ENCODE measurements at places on chromosomes 13 and 19.

DNA sequence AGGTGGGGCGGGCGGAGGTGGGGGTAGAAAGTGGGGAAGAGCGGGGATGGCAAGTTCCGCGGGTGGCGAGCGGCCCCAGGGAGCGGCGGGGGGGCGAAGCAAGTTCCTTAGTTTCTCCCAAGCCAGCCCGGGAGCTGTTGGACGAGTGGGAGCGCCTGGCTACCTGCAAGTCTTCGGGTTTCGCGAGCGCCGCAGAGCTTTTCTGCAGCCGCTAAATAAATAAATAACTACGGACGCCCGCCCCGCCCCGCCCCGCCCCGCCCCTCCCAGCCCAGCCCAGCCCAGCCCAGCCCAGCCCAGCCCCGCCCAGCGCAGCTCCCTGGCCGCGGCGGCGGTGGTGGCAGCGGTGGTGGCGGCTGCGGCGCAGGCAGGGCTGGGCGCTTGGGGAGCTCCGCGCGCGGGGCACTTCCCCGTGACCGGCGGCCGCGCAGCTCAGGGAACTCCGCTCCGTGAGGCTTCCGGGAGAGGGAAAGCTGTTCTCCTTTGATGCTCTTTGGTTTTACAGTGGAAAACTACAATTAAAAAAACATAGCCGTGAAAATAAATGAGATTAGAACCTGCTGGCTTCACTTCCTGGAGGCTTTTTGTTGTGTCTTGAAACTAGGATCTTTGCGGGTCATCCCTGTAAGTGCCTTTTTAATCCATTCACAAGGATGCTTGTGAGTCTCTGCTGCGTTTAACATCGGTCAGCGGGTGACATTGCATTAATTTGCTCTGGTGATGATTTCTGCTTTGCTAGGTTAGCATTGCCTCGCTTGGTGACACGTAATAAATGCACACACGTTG is at the start of gene UBE2L5:
UBE2L5 (plus strand) TSS at position 440 of the 786 bp plus-strand sequence. CDS start 5,498 bp downstream, outside the sequence.
- no peak for DNase-seq

DNA sequence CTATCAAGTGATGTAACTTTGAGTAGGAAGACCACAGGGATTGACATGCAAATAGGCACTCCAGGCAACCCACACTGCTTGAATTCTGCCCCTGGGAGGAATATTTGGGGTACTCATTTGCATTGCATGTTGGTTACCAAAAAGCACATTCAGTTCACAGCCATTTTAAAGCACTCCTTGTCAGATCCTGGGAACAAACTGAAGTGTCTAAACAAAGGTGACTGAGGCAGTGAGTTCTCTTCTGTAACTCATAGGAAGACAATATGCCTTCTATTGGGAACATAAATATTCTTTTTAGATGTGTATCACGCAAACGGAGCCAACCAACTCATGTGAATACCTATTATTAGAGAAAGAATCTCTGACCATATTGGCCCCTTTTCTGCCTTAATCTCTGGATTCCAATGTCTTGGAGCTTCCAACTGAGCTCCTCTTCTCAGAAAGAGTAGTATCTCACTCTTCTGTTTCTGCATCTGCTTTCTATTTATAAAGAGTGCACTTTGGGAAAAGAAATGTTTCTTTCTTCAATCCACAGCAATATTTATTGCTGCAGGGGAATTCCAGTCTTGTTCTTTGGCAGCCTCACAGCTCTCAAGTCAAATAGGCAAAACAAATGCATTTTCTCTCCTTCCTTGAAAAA is 125.7 kb upstream of the NBEA start:
- no peak for DNase-seq

GRCh38 chr19:49738268-49738667 is 24.8 kb downstream of the TSKS start:
- no peak for DNase-seq

DNA sequence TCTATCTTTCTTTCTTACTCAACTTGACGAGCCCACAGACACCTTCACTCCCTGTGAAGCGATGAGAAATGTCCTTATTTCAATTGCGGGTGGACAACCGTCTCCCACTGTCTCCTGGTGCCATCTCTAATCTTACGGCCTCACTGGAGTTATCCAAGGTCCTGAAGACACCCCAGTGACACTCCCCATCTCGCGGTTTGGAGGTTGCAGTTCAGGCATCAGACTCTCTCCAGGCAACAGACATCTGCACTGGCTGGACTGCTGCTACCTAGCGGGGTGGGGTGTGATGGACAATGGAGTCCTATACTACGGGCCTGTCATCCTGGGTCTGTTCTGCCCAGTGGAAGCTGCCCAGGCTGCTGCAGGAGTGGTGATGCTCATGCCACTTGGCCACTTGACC is 18.3 kb upstream of the IRS2 start:
- no peak for DNase-seq

- DNase-seq = no peak
Observed at GRCh38 chr19:1076951-1077350, 10.0 kb downstream of the ARHGAP45 start.

GRCh38 chr13:73040484-73040883 is 18.3 kb upstream of the KLF5 start:
- no peak for DNase-seq

GRCh38 chr19:23665651-23666410 is 21.2 kb downstream of the ZNF675 start:
- DNase-seq = no peak

DNA sequence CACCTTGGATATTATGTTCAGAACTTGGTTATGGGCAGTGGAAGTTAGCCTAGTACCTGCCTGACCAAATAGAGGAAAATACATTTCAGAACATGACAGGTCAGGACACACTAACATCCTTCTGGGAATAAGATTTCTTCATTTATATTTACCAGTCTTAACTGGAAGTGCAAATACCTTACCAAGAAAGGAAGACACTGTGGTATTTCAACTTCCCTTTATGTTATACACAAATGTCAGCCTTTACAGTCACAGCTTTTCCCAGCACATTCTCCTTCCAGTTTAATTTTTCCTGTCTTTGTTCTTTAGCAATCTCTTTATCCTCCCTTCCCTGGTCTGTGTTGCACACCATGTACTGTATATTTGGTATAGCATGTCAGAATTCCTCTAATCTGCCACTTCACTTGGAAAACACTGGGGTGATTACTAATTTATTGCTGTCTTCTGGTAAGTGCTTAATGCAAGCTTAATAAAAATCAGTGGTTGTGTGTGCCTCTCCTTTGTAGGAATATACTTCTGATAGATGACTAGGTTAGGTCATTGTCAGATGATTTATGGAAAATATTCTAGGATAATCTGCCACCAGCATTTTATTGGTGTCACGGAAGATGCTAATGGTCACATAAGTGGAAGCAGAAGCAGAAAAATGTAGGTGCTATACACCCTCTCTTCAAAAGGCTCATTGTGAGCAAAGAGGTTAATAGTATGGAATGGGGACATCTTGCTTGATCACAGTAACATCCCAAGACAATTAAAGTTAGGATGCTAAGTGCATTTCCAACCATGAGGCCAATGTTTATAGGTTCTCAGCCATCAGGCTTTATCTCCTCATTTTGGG is 124.3 kb upstream of the STARD13 start:
- DNase-seq = no peak
